ENCODE measurements at places on chromosomes 16 and 17.

DNA sequence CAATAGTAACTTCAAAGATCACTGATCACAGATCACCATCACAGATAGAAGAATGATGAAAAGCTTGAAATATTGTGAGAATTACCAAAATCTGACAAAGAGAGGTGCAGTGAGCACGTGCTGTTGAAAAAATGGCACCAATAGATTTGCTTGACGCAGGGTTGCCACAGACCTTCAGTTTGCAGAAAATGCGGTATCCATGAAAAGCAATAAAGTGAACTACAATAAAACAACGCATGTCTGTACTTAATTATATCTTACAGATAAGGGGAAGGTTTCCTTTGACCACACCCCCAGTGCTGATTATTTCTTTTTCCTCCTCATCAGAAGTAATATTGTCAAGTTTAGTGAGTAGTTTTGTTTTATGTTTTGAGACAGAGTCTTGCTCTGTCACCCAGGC, 21.1 kb upstream of the PYDC1 start:
- DNase-seq = no peak

DNA sequence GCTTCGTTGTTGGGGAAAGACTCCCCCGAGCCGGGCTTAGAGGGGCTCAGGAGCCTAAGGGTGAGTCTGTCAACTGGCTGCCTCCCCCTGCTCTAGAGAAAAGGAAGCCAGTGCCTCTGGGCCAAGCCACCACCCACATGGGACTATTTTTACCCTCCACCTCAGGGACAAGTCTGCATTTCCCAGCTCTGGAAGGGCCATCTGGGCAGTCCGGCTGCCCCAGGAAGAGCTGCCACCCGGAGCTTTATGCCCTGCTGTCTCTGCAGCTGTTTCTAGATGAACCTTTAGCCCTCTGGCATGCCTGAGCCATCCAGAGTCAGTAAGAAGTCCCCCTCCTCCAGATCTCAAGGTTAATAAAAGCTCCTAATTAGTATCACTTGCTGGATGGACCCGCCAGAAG, 5.3 kb upstream of the RPRML start:
- no peak for DNase-seq

GRCh38 chr17:2008332-2009126, 16.6 kb downstream of the RTN4RL1 start:
- no peak for DNase-seq

DNA sequence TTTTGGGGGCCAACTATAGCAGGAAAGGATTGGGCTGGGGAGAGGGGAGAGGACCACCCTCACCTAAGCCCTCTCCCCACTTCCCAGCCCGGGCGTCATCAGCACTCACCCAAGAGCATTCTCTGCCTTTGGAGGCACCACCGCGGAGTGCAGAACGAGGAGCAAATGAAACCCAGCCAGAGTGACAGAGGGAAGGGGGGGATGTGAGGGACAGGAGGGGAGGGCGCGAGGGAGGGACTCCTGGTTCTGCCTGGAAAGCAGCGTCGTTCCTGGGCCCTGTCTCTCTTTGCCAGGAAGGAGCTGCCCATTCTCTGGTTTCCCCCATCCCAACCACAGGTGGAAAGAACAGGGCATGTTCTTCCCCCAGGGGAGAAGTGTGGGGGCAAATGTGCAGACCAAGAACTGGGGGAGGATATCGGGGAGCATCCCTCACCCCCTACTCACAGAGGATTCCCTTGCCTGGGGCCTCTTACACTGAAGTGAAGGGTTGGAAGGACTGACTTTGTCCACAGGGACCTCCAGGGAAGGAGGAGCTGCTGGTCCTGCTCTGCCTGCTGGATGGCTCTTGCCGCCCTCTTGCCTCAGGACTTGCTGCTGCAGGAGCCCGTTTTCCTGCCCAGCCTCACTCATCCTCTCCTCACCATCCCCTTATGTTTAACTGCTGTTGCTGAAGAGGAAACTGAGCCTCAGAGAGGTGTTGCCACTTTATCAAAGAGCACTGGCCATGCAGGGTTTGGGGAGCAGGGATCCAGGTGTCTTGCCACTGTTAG, 3.5 kb upstream of the C17orf113 start:
- DNase-seq = no peak

GRCh38 chr17:17516941-17517720, 20.9 kb upstream of the RASD1 start:
- no peak for DNase-seq

DNA sequence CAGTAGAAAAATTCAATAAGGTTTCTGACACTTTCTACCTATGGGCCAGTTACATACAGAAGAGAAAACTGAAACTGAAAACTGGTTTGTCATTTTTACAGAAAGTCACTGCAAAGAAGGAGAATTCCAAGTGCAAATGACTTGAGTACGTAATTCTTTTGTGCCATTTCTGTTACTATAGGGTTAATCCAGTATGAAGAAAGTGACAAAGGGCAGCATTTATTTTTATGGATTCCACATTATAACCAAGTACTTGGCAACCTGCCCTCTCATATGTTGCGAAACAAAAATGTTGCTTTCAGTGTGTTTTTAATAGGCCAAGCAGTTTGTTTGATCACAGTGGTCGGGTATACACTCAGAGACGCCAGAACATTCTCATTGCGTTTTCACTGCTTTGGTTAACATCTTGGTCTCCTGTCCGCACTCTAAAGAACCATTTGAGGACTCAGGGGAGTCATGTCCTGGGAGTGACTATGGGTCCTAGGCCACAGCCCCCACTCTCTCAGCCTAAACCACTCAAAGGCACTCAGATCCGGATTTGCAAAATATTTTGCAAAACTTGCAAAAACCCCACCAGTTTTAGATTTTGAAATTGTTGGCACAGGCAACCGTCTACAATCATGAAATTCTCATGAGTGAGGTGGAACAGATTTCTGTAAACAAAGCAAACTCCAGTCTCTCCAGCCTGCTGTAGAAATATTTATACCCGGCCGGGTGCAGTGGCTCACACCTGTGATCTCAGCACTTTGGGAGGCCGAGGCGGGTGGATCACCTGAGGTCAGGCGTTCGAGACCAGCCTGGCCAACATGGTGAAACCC, 15.4 kb upstream of the HELZ start:
- DNase-seq = peak; percentile 89

DNA sequence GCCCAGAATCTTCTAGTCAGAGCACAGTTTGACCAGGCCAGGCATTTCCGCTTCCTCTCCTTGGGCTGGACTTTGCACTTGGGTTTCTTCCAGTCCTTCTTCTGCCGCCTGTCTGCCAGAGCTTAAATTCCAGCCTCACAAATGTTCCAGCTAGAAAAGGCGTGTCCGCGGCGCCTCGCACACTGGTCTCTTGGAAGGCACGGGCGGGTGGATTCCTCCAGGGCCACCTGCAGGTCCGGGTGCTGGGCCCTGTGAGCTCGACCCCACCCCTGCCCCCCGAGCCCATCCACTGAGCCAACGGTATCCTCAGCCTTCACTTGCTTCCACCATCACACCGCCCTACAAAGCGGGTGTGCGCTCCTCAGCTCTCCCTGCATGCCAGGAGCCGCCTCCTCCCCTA, 2026.5 kb downstream of the TP53TG3F start:
- DNase-seq = no peak

- no peak for DNase-seq
Observed at GRCh38 chr16:86523166-86523740, 12.9 kb downstream of the FOXF1 start.

GRCh38 chr16:57194512-57194911, 8.4 kb downstream of the RSPRY1 start:
- DNase-seq = no peak

- DNase-seq = no peak
Observed at GRCh38 chr17:62950067-62950466, 16.0 kb upstream of the TANC2 start.

DNA sequence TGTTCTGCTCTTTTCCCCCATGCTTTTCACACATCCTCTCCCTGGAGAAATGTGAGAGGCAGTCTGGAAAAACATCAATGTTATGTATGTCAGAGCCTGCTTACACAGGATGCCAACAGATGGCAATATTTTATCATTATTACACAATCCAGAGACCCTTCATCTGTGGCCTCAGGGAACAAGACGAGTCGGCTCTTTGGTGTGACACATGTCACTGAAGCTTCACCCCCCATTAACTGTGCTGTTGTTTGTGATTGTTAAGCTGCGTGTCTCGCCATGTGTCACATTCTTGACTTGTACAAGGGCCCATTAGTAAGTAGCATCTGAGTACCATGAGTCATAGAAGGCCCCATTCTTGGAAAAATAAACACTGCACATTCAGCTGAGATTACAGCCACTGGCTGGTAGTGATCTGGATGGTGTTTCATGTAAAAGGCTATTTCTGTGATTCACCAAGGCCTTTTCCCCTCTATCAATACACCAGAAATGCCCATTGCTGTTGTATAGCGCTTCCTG, 682.1 kb upstream of the SOX9 start:
- no peak for DNase-seq

DNA sequence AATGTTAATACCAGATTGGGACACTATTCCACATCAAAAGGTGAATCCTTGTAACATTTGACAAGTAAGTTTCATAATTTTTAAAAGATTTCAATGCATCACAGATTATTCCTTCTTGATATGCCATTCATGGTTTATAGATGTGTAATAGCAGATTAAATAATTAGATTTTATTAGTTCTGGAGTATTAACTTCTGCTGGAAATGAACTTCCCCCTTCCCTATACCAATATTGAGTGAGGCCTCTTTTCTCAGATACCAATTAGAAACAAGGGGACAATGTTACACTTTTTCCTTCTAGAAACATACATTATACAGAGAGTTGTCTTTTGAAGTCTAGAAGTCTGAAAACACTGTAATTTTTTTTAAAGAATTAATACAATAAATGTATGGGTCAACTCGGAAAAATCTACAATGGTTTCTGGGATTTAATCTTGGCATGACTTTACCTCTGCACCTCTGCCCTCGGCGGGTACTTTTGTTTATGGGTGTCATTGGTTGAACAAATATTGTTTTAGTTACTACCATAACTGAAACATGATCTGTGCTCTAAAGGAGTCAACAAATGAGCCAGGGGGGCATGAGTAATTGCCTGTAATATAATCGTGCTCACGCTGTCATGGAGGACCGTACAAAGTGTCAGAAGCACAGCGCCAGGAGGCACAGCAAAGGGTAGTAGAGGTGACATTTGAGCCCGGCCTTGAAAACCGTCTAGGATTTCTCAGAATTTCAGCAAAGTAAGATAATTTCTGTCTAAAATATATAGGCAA, 8.2 kb downstream of the LRRC37B start:
- no peak for DNase-seq

GRCh38 chr17:73940511-73940910, 263.0 kb upstream of the RPL38 start:
- no peak for DNase-seq

DNA sequence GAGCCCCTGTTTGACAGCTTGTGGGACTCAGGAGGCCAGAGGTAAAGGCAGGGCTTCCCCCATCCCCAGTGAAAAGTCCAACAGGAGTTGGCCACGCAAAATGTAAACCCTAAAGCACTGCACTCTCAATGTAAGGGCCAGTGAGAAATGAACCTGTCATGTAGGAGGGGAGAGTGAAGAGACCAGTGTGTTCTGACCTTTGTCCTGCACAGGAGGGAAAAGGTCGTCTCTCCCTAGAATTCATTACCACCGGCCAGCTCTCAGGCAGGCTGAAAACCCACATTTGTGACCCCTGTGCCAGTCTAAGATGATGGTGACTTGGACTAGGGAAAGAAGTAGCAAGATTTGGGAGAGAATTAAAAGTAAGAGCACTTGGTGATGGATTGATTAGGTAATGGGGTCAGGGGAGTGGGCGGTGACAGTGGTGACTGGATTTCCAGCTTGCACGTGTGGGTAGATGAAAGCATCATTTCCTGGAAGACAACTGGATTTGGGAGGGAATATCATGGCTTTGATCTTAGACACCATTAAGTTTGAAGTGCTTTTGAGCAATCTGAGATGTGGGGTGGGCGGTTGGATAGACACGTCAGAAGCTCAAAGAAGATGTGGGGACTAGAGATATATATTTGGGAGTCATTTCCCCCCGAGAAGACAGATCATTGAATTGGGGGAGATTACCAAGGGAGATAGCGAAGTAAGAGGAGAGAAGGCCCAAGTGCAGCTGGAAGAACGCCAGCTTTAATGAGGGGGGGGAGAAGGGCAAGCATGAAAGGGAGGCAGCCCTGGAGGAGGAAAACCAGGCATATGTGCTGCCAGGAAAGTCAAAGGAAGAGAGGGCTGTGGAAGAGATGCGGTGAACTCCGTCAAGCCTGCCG, 119.5 kb downstream of the NTN1 start:
- no peak for DNase-seq

GRCh38 chr16:1487395-1488053, 1.2 kb downstream of the PTX4 start:
- DNase-seq = no peak

- DNase-seq = no peak
Observed at GRCh38 chr17:55190748-55191147, 74.0 kb upstream of the HLF start.

DNA sequence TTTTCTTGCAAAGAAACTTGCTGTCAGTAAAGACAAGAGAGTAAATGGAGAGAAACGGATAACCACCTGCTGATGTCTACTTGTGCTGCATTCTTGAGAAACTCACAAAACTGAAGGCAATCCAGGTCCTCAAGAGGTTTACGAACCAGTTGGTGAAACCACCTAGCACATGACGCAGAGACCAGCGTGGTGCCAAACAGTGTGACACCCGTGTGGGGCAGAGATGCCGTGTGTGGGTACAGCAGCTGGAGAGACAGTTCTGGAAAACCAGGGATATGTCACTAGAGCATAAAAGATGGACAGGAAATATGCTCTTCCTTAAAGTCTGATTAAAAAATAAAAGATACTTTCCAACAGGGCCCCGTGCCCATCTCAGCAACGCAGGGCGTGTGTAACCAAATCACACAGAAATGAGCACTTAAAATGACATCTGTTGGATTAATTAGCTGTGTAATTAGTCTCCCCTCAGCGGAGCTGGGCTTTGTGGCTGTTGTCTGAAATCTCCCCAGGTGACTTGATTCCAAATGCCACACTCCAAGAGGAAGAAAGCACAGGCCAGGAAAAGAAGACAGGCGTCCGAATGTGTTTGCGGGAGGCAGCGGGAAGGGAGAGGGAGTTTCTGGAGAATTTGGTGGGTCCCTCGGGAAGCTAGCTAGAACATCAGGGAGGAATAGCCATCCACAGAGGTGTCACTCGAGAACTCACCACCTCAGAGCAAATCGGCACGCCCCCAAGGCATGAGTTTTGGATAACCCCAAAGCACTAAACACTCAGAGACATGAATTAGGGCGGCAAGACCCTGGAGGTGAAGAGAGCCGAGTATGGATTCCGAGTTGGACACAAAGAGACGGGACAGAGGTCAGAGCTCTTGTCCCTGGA, 109.8 kb downstream of the ZFHX3 start:
- DNase-seq = peak; percentile 11

- DNase-seq = no peak
Observed at GRCh38 chr17:82960419-82961271, 118.8 kb upstream of the METRNL start.
